ENCODE measurements at places on chromosomes 6 and 20.
A peak's percentile ranks its signal among the peaks of the same experiment; 100 is the strongest.

- DNase-seq: no peak
Observed at GRCh38 chr20:46607849-46608497, 43.3 kb downstream of the SLC13A3 start.

- no peak for DNase-seq
Observed at GRCh38 chr6:165272585-165272984, 36.8 kb downstream of the C6orf118 start.

DNA sequence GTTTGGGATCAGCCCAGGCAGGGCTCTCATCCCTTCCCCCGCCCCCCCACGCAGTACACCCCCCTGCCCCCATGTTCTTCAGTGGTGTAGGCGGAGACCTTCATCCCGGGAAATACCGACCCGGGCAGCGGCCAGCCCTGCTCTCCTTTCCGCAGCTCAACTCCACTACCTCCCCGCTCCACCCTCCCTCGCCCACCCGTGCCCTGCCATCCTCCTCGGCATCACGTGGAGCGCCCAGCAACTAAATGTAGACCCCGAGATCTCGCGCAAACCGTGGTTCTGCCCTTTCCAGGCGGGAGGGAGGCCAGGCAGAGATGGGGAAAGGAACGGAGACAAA lies 1932.2 kb upstream of the DEFB115 start:
- DNase-seq: no peak

- DNase-seq: no peak
Observed at GRCh38 chr20:41011551-41012067, 17.0 kb upstream of the TOP1 start.

GRCh38 chr6:71190809-71191208 lies 97.8 kb upstream of the OGFRL1 start:
- DNase-seq: peak; percentile 46

DNA sequence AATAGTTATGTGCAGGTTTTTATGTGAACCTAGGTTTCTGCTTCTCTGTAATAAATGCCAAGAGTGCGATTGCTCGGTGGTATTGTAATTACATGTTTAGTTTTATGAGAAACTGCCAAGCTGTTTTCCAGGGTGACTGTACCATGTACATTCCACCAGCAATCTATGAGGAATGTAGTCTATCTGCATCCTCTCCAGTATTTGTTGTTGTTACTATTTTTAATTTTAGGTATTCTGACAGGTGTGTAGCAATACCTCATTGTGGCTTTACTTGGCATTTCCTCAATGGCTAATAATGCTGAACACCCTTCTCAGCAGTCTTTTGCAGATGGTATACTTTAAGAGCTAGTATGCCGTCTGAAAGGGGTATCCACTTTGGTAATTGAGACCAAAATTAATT lies 142.1 kb downstream of the BMP2 start:
- no peak for DNase-seq

- DNase-seq: no peak
Observed at GRCh38 chr20:36101192-36101591, 53.3 kb upstream of the EPB41L1 start.

GRCh38 chr6:170130771-170131241 lies 160.1 kb downstream of the DLL1 start:
- no peak for DNase-seq

- DNase-seq: no peak
Observed at GRCh38 chr6:68108233-68108835, 526.7 kb upstream of the ADGRB3 start.

Measured in CD4-positive, alpha-beta T cell treated with Interleukin-4 for 1 hour (primary cell).